ENCODE measurements at places on chromosomes 2 and 18.

- DNase-seq = no peak
Observed at GRCh38 chr18:25875551-25876240, 214.7 kb downstream of the SS18 start.

DNA sequence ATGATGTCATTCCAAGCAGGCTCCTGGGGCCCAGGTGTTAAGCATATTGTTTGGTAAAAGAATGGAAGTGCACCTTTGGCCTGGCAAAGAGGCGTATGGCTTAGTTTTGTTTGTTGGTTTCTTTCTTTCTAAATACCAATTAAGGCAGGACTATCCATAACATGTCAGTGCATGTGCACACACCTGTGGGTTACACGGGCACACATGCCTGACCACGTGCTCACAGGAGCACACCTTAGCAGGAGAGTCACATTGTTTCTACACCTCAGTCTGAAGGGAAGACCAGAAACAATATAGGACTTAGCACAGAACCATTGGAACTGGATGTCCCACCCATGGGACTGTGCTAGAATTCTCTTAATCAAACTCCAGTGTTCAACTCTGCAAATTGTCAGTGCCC lies 127.8 kb downstream of the FBXO15 start:
- no peak for DNase-seq

- DNase-seq = no peak
Observed at GRCh38 chr2:230925443-230925878, 419 bp upstream of the GPR55 start.

GRCh38 chr2:110718990-110719389 lies 13.4 kb upstream of the ACOXL start:
- no peak for DNase-seq

DNA sequence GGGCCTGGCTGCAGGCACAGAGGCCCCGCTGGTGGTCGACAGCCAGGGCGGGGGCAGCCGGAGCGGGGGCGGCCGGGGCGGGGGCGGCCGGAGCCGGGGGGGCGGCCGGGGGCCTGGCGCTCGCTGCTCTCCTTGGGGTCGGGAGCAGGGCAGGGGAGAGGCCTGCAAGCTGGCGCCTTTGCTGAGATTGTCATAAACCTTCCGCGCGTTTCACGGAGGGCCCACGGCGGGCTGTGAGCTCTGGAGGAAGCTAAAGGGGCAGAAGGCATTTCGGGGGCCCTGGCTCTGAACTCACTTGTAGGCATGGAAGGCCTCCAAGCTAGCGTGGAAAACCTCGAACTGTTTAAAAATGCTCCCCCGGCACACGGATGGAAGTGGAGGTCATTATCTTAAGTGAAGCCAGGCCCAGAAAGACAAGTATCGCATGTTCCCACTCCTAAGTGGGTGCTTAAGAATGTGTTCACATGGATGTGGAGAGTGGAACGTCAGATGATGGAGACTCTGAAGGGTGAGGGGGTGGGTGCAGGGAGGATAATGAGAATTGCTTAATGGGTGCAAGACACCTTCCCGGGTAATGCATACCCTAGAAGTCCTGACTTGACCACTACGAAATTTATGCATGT lies 629 bp downstream of the PRELID3A start:
- DNase-seq = no peak

- DNase-seq = no peak
Observed at GRCh38 chr2:20404950-20405349, 41.9 kb upstream of the RHOB start.

DNA sequence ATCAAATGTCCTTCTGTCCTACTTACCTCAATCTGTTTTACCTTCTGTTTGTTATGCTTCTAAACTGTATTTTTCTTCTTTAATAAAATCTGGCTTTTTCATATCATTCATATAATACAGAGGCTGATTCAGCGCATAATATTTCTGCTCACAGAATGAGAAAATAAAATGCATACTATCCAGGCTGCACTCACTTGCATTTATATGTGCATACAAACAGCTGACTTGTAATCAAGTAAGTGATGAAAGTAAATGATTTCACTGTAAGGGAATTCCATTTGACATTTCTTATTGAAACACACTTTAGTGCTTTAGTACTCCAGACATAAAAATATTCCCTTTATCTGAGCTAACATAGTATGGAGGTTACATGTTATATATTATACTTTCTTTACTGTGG lies 75.3 kb upstream of the PROKR1 start:
- DNase-seq = no peak

DNA sequence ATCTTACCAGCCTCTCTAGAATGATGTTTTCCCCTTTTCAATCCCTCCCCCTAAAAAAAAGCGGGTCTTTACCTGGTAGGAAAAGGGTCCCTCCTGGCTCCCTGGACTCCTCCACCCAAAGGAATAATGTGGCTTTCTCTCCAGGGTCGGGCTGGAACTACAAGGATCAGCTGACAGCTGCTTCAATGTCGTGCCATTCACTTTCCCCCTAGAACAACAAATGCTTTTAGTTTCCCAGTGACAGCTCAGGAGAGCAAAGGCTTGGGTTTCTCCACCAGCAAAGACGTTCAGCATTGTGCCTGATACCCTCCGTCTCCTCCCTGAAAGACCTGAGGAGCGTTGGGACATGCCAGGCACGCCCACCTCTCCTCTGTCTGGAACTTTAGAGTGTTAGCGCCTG lies 173.8 kb upstream of the SIX3 start:
- no peak for DNase-seq

GRCh38 chr18:49658823-49659404 lies 97.1 kb downstream of the LIPG start:
- DNase-seq = no peak

DNA sequence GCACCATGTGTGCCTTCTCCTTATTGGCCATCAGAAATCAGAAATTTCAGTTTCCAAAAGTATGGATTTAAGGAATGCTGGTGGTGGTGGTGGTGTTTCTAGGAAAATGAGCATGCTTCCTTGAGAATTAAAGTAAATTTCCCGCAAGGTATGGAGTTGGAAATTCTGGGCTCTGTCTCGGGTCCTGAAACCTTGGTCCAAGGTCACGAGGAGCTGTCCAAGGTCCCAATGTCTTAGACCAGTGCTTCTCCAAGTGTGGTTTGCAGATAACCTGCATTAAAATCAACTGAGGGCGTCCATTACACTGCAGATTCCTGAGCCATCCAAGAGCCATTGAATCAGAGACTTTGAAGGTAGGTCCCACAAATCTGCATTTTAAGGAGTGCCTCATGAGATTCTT lies 210.9 kb upstream of the PKDCC start:
- no peak for DNase-seq

DNA sequence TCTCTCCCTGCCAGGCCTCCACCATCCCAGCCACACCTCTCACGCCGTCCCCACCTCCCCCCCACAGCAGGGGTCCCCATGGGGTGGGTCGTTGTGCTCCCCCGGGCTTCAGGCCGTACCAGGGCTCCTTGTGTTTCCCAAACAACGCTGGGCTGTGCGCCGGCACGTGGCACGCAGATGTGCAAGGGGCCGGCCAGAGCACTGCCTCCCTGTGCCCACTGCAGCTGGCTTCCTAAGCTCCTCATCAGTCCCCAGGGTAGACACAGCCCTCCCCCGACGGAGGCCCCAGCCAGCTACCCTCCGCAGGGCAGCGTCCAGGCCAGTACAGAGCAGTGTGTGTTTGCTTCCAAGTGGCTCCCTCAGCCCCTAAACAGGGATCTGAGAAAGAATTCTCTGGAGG lies 34.0 kb downstream of the BIN1 start:
- DNase-seq = no peak

DNA sequence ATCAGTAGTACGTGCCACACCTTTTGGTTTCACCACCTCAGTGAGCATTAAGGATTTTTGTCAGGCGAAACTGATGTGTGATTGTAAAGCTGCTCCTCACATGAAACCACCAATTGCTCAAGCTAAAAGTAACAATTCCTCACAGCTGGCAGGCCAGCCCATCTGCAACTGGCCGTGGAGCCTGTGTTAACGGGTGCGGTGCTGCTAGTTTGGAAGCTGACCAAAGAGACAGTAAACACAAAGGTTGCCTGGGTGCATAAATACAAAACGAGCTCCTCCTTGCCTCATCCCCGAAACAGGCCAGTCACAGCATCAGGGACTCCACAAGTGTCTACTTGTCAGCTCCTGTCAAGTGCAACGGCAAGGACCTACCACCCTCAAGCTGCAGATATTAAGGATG lies 32.0 kb downstream of the LGALSL start:
- peak; percentile 75 for DNase-seq

DNA sequence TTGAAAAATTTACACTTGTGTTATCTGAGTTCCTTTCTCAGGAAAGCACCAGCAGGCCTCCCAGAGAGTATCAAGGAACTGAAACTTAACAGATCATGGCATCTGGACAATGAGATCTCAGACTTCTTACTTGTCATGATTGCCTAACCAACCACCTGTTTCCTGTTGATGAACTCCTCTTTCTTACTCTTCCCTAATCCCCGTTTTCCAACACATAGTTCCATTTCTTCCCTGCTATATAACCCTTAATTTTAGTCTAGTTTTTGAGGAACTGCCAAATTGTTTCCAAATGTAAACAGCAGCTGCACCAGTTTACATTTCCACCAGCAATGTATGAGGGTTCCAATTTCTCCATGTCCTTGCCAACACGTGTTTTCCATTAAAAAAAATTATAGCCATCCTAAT lies 6.1 kb upstream of the FAM171B start:
- no peak for DNase-seq

GRCh38 chr18:63969942-63970808 lies at the start of gene SERPINB8:
Gene SERPINB8, plus strand, starts transcription at chr18:63970081. Its CDS starts 8,228 bp downstream, at chr18:63978309.
- DNase-seq = peak; percentile 51

- DNase-seq = no peak
Observed at GRCh38 chr18:77068321-77069312, 64.0 kb downstream of the MBP start.

DNA sequence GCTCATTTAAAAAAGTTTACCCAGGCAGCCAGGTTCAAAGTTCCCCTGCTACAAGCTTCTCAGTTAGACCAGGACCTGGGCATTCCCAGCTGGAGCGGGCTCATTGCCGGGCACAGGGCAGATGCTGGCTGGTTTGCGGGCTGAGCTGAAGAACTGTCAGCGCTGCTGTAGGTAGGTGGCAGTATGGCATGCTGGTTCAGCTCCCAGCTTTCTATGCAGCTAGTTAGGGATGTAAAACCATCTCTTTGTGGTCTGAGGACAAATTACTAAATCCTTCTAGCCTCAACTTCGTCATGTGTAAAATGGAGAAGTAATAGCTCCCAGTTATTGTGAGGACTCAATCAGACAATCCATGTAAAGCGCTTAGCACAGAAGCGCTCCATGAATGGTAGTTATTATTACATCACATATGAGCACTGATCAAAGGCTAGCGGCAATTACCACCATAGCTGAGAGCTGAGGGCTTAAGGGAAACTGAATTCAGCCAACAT lies 2.4 kb upstream of the LDLRAD4 start:
- DNase-seq = no peak

DNA sequence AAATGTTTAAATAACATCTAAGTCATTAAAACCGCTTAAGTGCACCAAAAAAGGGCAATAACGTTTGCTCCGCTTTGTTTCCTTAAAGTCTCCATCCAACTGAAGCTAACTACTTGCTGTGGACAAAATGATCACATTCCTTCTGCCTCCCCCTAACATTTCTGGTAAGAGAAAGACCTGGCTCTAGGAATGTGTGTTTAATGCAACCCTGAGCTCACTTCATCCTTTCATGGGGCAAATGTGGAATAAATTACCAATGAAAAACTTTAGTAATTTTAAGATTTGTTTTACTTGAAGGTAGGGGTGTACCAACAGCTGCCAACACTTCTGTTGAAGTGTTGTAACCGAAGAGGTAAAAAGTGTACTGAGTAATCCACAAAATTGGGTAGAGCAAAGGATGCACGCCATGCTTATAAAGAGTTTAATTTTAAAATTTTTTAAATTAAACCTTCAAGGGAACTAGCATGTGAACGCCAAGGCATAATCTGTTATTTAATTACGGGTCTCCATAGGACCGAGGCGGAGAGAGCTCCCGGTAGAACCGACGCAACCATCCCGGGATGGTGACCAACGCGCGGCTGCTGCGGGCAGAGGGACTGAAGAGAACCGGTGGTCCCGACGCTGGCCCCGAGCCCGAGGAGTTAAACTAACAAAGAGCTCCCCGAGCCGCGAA lies 1.1 kb downstream of the HNRNPLL start:
- no peak for DNase-seq

Data from NCI-H187 treated with DMSO at 0.1 percent for 48 hours (cell line).